Liver (tissue), 10 donors: ENCODE measurements at places on chromosomes 5 and 9. TPM values are rescaled to one million over a fixed set of nuclear protein-coding genes. Genes with fewer than 3 reads are reported as not detected.

DNA sequence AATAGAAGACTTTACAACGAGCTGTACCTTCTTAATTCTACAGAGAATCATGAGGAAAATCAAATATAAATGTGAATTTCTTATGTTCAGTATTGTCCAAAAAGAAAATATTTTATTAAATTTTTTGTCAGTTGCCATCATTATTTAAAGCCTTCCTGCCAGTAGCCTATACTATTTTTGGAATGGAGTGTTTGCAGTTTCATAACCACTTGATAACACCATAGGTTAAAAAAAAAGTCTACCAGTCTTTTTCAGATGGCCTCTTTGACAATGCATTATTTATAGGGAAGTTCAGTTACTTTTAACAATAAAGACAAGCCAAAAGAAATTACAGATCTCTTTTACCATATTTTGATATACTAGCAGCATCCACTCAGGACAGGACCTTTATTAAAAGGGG lies 80.3 kb upstream of the CCDC152 start:
- no peak for DNase-seq

DNA sequence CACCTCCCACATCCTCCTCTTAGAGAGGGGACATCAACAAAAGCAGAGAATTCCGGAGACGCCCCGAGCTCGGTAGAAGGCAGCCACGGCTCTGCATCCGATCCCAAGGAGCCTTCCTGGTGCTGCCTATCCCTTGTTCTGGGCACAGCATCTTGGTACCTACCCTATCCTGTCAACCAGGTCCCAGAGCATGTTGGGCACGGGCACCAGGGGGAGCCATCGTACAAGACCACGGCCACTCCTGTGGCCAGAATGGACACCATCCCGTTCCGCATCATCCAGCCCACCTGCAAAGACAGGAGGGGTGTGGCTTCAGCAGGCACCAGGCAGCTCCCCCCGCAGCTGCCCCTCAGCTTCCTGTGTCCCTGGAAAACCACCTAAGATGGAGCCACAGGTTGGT lies 62.7 kb upstream of the ZNF354A start:
- peak; percentile 43 for DNase-seq

DNA sequence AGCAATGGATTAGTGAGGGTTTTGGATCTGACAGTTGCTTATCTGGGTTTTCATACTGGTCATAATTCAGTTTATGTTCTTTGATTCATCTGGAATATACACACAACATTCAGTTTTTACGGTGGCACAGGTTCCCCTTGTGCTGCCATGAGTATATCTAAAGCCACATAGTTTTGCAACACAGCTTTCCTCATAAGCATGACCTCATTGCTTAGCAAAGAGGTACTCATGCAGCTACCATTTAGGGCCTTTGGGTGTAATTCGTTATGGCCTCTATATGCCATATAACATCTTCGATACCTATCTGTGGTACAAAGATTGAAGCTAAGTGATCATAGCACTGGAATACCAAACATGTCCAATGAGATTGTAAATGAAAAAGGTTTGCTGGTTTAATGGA lies 2.9 kb upstream of the RBM22 start:
- no peak for DNase-seq

GRCh38 chr9:70121818-70122436 lies 78.3 kb downstream of the MAMDC2 start:
- no peak for DNase-seq

GRCh38 chr9:108058135-108058814 lies 568.7 kb upstream of the KLF4 start:
- no peak for DNase-seq

GRCh38 chr9:76570826-76571225 lies 111.8 kb downstream of the GCNT1 start:
- no peak for DNase-seq

DNA sequence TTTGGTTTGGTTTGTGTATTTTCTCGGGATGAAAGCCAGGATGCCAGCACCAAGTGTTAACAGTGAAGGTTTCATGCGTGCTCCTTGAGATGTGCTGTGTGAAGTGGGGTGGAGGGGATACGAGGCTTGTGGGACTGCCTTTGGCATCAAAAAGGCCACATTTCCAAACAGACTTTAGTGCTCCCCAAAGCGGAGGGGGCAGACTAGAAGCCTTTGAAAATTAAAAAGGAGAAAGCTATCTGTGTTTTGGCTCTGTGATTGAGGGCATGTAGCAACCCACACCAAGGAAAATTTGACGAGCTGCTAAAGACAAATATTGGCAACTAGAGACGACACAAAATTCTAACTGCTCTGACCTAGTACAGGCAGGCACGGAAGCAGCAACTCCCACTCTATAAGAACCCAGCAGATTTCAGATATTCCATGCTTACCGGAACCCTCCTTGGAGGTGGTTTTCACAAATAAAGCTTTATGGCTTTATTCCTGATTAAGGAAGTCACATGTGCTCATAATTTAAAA lies 154.5 kb downstream of the ARSB start:
- no peak for DNase-seq

GRCh38 chr9:4381744-4382143 lies 81.9 kb upstream of the GLIS3 start:
- no peak for DNase-seq

GRCh38 chr9:20811872-20812271 lies 127.8 kb downstream of the FOCAD start:
- DNase-seq = no peak

- no peak for DNase-seq
Measured at GRCh38 chr9:6870650-6871477, 113.1 kb downstream of the KDM4C start.

DNA sequence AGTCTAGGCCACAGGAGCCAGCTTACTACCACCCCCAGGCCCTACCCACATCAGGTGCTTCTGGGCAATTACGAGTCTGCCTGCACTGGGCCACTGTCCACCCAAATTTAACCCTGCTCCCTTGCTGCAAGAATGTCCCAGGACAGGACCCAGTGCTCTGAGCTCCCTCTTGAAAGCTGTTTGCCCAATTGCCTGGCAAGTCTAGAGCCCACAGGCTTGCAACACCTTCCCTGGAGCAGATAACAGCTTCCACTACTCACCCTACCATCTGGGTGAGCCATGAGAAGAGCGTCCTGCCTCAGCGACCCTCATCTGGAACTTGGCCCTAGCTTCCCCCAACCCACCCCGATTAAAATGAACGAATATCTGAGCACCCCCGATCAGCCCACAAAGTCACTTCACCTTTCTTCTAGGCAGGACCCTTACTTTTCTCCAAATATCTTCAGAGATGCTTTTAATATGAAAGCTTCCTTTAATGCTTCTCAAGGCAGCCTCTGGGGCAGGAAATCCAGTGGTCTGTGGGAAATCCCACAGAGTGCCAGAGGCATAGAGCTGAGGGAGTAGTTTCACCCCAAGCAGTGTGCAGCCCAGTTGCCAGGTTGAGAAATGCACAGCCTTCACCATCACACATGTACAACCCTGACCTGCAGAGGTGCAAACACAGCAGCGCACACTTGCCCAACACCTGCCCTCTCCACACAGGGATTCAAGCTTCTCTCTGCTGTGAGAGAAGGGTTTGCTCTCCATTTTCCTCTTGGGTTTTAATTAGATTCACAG lies 10.6 kb downstream of the ACSL6 start:
- DNase-seq = no peak

DNA sequence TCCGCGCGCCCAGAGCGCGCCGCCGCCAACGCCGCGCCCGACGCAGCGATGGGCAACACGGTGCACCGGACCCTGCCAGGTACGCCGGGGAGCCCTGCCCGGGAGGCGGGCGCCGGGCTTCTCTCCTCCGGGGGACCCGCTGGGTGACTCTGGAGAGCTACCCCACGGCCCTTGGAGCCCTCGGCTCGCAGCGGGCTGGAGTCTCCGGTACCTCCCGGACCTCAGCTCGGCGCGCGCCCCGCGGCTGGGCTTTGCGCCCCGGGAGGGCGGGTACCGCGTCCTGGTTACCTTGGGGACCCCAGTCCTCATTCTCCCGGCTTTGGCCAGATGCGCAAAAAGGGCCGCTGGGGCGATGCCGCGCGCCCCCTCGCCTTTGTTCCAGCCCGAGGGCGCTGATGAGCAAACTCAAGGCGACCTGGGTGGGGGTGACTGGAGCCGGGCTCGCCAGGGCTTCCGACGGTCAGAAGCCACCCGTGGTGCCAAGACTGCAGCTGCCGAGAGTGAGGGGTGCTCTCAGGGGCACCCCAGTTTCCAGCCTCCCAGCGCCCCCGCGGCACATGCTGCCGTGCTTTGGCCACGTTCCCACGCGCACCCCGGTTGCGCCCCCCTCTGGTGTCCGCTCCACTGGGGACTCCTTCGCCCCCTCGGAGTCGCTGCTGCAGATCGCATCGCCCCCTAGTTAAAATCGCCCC lies 442 bp downstream of the NEURL1B start:
- DNase-seq = no peak

DNA sequence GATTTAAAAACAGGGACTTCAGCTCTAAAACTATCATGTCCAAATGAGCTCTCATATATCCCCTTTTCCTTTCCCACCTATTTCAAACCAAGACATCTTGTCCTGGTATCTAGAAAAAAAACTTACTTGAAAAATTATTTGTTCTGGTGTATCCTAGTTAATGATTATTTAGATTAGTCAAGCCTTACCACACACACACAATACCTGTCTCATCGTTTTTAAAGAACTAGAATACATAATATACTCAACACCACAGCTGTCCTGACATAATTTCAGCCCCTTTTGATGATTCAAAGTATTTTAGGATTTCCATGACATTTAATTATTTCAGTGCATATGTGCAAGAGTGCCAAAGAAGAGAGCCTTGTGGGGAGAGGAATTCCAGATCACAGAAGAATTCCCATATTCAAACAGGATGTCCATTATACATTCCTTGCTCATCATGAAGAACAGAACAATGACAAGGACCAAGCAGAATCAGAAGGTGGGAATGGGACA lies 233.7 kb downstream of the SMARCA2 start:
- no peak for DNase-seq

- DNase-seq = no peak
Measured at GRCh38 chr9:105833271-105833975, 139.1 kb downstream of the TMEM38B start.

DNA sequence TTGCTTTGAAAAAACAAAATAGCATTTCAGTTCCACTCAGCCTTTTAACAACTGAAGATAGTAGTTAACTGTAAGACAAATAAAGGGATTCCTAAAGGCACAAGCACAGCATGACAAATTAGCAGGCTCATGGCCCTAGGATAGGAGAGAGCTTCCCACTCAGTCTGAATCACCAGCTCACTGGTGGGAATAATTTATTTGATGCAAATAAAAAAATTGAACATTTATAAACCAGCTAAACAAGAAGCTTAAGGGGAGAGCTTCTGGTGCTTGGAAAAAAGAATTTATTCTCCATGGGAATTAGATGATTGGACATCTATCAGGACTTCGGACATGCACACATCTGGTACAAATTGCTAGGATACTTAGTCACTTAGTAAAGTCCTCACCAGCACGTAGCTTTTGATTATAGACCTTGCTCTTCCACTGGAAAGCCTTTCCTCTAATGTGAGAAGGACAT lies 294.1 kb upstream of the TNC start:
- no peak for DNase-seq

GRCh38 chr9:133098104-133098754 lies 22.8 kb downstream of the RALGDS start:
- no peak for DNase-seq

- DNase-seq = no peak
Measured at GRCh38 chr5:96870094-96871026, 5.9 kb upstream of the ERAP2 start.

GRCh38 chr5:175466700-175467318 lies 11.6 kb upstream of the SFXN1 start:
- DNase-seq = no peak

DNA sequence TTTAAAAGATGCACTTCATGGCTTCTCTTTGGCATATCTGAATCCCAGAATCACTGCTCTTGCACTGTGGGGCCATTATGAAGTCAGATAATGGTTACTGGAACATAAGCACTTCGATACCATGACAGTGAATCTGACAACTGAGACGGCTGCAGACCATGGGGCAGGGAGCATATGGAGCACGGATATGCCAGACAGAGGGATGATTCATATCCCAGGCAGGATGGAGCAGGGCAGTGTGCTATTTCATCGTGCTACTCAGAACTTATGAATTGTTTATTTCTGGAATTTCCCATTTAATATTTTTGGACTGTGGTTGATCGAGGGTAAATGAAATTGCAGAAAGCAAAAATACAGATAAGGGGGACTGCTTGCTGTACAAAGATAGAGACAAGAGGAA lies 145.0 kb downstream of the EGFLAM start:
- DNase-seq = no peak

- no peak for DNase-seq
Measured at GRCh38 chr9:12054235-12054634, 639.0 kb upstream of the TYRP1 start.

DNA sequence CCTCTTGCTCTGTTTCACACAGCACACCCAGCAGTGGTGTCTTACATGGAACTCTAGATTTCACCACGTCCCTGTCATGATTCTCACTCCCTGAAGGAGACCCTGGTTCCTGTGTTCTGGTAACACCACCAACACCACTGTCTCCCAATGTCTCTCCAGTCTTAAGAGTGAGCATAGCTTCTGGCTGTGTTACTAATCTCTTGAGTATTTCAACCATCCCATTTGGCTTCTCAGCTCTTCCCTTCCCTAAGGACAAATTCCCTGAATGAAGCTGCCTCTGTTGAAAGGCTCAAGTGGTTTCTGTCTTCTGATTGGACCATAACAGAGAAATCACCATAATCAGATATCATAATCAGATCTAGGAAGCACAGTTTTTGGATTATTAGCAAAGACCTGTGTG lies 311.8 kb downstream of the DNAH5 start:
- DNase-seq = no peak

DNA sequence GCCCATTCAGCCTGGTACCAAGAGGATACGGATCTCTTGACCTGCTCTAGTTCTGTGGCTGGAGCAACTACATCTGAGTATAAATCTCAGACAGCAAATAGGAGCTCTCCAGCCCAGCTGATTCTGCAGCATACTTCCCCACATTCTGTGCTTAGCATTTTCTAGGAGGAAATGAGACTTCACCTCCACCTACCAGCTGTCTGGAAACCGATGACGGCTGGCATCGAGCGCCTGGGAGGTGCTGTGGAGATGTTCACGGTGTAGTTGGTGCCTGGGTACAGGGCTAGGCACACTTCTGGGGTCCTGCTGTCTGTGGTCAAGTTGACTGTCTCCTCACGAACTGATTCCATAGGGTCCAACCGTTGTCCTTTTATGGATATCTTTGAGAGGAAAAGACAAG lies 63.6 kb downstream of the SUSD1 start:
- DNase-seq = no peak

- no peak for DNase-seq
Measured at GRCh38 chr5:36414869-36415282, 113.2 kb upstream of the RANBP3L start.

Gene SPINK6
- not detected for polyA plus RNA-seq

Gene TRAF1
- polyA plus RNA-seq = 1.0 TPM

Gene FAM193B
- polyA plus RNA-seq = 16.2 TPM

Gene PLAC8L1
- polyA plus RNA-seq = 0.28 TPM

Gene ENTREP1
- 0.07 TPM for polyA plus RNA-seq

Gene MROH2B
- polyA plus RNA-seq = 0.06 TPM

Gene PARP8
- polyA plus RNA-seq = 6.2 TPM

Gene SLC34A1
- polyA plus RNA-seq = 0.60 TPM

Gene ALDH1A1
- 433 TPM for polyA plus RNA-seq

Gene SNX2
- 25.5 TPM for polyA plus RNA-seq

Gene NACC2
- 10.8 TPM for polyA plus RNA-seq

Gene TMC1
- not detected for polyA plus RNA-seq

Gene CDX1
- polyA plus RNA-seq = not detected

Gene AQP3
- polyA plus RNA-seq = 65.7 TPM

Gene FAXDC2
- 27.5 TPM for polyA plus RNA-seq

Gene UNC5A
- polyA plus RNA-seq = 0.03 TPM

Gene FOXI1
- not detected for polyA plus RNA-seq

Gene SNCAIP
- 0.17 TPM for polyA plus RNA-seq

Gene ADAMTS2
- 11.6 TPM for polyA plus RNA-seq

Gene C9
- polyA plus RNA-seq = 656 TPM

Gene IL9
- not detected for polyA plus RNA-seq

Gene ST8SIA4
- polyA plus RNA-seq = 0.35 TPM
